ENCODE measurements at places on chromosomes 2 and 18.

- no peak for DNase-seq
Observed at GRCh38 chr2:206647985-206648384, 5.7 kb downstream of the FAM237A start.

GRCh38 chr2:190315273-190315672 is 4.4 kb downstream of the HIBCH start:
- DNase-seq: no peak

- peak; percentile 36 for DNase-seq
Observed at GRCh38 chr2:84888401-84889276, 7.8 kb upstream of the TRABD2A start.

GRCh38 chr2:128494307-128494639 is 175.6 kb upstream of the HS6ST1 start:
- no peak for DNase-seq

- DNase-seq: no peak
Observed at GRCh38 chr2:148826791-148827190, 48.2 kb upstream of the KIF5C start.

- DNase-seq: no peak
Observed at GRCh38 chr2:119846021-119846420, 86.3 kb downstream of the PTPN4 start.

- DNase-seq: no peak
Observed at GRCh38 chr2:99084256-99084655, 57.3 kb upstream of the C2orf15 start.

DNA sequence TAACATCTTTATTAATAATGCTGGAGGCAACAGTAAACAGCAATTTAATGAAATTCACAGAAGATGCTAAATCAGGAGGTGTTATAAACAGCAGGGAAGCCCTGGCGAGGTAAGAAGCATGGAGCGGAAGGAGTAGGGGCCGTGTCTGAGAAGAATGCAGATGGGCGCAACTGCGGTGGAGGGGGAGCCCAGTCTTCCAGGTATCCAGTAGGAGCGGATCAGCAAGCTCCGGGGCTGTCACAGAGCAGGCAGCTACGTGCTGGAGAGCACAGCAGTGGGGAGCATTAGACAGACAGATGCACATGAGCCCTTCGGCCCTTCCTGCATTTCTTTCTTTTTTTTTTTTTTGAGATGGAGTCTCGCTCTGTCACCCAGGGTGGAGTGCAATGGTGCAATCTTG is 82.3 kb downstream of the SH3RF3 start:
- no peak for DNase-seq

- peak; percentile 29 for DNase-seq
Observed at GRCh38 chr2:133324150-133324561, 244.1 kb downstream of the NCKAP5 start.

DNA sequence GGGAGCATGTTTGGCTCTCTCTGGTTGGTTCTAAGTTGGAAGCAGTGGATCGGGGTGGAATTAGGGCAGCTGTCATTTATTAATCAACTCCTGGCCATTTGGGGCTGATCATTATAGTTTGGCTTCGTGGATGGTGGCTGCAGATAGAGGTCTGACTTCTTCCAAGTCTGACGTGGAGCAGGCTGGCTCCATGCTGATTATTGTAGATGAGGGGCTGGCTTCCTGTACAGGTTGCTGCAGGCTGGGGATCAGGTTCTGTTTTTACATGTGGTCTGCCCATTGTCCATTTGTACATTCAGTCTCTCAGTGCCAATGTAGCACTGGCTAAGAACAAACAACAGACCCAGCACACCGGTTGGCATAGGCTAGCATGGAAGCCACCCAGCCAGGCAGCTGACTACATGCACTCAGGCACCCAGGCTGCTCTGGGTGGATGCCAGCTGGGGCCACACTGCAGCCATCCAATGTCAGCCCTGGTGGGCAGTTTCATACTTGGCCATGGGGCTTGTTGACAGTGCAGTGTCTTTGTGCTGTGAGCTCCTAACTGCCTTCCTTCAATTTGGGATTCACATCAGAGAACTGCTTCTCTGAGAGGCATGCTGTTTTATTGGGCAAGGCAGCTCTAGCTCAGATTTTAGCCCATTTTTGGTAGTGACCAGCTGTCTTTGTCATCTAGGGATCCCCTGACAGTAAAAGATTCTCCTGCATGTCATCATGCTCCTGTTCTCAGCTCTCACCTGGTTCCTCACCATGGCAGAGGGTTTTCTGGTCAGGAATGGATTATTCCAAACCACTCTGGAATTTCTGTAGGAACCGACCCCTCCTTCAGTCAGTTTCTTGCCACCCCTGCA is 25.4 kb downstream of the NPAS2 start:
- no peak for DNase-seq

All from MG63 (cell line).